ENCODE measurements at places on chromosomes 1 and 21.

DNA sequence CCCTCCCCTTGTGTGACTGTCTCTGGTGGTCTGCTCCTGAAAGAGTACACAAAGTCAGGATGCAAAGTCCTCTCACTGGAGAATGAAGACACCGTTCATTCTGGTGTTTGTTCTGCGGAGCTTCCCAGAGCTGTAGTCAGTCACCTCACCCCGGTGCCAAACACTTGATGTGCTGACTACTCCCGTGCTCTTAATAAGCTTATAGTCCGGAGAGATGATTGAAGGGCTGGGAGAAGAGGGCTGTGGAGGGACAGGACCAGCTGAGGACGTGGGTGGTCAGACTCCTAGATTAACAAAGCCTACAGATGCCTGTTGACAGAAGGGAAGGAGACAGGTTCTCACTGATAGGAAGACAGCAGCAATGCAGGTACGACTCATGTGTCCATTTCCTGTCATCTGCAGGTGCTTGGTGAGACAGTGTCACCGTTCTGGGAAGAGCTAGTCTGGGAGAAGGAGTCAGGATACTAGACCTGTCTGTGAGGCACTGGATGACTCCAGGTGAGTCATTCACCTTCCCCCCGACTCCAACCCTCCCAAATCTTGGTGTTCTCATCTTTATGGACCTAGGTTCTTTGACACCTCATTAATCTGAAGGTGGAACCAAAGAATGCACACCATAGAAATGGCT is 40.4 kb upstream of the LRRN2 start:
- DNase-seq, result no peak

DNA sequence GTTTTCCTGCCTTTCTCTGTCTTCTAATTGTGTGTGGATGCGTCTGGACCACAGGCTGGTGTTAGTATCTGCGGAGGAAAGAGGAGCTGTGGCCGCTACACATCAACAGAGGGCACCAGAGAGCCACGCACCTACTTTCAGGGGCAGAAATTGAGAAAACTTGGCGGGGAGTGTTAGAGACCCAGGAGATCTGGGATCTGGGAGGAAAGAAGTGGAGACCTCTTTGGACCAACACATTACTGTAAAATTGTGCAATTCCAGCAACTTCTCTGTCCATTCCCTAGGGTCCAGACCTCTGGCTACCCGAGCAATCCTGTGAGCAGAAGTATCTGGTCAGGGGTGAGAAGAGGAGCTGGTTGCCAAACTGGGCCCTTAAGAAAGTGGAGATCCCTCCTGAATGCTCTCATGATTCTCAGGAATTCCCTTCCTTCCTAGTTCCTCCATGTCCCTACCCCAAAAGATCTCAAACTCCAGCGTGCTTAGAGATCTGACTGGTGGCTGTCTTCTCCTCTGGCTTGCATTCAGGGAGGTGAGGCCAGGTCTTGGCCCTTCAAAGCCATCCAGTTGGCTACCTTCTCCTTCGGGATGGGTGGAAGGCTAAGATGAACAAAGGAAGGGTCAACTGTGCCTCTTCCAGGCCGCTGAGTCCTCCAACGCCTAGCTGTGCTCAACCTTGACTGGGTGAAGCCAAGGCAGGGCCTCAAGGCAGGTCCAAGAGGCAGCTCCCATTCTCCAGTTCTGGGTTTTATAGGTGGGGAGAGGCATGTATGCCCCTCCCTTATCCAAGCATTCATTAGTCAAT is 1.2 kb upstream of the KIRREL1 start:
- peak; percentile 62 for DNase-seq

GRCh38 chr1:159300146-159300545 is 2.0 kb upstream of the FCER1A start:
- no peak for DNase-seq

- no peak for DNase-seq
These were observed 7.8 kb upstream of the MEF2D start for GRCh38 chr1:156508205-156508954.

DNA sequence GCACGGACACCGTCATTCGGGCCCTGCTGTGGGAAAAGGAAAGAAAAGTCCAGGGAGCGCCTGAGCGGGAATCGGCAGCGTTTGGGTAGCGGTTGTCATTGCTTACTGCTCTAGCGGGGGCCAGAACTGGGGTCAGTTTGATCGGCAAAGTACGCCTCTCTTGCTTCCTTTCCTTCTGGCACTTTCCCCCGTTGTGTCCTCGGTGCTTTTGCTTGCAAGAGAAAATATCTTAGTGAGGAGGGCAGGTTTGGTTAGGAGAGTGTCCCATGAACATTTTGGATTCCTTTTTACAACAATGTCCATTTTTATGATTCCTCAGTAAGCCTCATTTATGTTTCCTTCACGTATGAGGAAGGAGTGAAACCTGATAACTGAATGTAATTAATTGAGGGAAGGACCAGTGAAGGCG is 670 bp downstream of the ST3GAL3 start:
- no peak for DNase-seq

- no peak for DNase-seq
These were observed 107.8 kb downstream of the NME7 start for GRCh38 chr1:169259816-169260215.

GRCh38 chr1:24635195-24635843 is 7.8 kb upstream of the SRRM1 start:
- no peak for DNase-seq

DNA sequence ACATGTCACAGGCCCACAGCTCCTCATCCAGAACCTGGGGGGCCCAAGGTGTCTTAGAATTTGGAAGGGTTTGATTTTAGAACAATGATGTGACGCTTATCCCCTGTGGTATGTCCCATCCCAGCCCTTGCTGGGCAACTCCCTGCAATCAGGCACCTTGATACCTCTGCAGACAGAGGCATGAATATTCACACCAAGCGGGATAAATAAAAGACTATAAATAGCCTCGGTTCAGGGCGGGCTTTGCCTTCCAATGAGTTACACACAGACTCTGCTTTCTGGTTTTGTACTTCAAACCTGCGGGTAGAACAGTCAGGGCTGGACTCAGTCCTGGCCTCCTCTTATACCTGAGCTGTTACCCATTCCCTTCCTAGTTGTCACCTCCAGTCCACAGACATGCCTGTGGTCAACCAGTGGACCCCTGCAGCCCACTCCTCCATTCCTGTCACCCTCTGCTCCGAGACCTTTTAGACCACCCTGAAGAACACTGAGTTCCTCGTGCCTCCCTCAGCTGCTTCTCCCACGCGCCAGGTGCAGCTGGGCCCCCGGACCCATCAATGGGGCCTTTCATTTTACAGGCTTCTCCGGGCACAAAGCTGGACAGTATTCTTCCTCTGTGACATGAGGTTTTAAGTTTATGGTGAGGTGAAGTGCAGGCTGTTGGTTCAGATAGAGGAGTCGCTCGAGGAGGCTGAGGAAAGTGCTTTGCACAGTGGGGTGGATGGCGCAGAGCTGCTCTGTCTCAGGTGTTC is 120.1 kb upstream of the TNR start:
- no peak for DNase-seq

- DNase-seq, result no peak
These were observed 10.6 kb upstream of the HLCS start for GRCh38 chr21:36976882-36977651.

GRCh38 chr1:174964261-174964971 is 35.3 kb upstream of the CACYBP start:
- DNase-seq, result no peak

DNA sequence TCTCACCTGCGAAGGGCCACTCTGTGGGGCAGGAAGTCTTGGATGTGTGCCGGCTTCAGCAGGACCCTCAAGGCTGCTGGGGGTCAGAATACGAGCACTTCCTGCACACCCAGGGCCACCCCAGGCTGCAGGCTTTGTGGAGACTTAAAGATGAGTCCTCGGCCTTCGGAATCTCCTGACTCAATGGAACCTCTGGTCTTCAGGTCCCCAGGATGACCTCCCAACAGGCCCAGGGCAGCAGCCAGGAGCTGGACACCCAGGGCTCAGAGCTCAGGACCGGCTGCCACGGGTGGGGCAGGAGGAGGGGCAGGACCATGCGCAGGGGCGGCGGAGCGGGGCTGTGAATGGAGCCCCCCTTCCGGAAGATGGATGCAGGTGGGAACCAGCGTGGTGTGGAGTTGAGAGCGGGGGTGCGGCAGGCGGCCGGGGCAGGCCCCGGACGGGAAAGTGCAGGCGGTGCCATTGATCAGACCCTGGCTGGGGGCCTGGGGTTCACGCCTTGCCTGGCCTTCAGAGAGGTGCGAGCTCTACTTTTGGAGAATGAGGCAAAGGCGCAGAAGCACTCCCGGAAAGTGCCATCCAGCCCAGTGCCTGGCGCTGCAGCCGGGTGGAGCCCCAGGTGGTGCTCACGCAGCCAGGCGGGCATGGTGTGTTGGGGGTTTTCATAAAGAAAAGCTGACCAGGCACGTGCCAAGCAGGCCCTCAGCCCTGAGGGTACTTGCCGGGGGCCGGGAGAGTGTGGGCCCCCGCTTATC is 10.4 kb downstream of the COL18A1 start:
- no peak for DNase-seq

Measured in right lobe of liver (tissue), 6 donors.